ENCODE measurements at places on chromosomes 2 and 18.

DNA sequence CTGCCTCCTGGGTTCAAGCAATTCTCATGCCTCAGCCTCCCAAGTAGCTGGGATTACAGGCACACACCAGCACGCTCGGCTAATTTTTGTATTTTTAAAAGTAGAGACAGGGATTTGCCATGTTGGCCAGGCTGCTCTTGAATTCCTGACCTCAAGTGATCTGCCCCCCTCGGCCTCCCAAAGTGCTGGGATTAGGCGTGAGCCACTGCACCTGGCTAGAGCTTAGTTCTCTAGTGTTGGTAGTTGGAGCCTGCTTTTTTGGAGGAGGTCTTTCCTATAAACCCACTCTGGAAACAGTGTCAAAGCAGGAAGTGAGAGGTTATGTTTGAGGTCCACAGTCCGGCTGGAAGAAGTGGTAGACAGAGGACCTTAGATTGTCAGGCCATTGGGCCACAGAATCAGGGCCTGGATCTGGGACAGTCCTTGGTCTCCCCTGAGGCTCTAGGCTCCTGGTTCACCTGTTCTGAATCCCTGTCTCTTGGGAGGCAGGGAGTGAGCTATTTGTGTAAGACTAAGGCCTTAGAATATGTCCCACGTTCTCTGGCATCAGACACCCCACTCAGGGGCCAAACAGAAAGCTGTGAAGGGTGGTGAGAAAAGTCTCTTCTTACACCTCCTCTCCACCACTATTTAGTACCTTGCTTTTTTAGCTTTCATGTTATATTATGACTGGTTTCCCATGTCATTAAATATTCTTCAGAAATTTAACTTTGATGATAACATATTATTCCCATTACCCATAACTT, 34.5 kb downstream of the PCBP1 start:
- no peak for DNase-seq

DNA sequence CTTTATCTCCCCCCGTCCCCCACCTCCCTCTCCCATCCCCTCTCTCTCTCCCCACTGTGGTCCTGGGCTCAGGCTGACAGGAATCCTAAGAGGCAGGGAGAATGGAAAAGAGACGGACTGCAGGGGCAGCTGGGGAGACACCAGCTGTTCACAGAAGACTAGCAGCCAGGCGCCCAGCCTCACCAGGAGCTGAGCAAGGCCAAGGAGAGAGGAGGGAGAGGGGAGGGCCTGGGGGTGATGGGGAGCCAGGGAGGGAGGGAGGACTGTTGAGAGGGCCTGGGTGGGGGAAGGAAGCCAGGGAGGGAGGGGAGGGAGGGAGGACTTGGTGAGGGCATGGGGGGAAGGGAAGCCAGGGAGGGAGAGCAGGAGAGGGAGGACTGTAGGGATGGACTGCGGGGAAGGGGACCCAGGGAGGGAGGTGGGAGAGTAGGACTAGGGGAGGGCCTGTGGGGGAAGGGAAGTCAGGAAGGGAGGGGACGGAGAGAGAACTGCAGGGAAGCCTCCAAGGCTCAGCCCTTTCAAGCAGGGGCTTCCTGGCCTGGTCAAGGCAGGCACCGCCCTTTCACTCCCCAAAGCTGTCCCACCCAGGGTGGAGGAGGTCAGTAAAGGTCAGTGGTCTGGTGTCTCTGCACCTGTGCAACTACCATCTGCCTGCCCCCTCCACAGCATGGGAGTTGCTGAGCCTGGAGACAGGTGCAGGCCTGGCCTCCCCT, 517.7 kb upstream of the MYT1L start:
- no peak for DNase-seq

DNA sequence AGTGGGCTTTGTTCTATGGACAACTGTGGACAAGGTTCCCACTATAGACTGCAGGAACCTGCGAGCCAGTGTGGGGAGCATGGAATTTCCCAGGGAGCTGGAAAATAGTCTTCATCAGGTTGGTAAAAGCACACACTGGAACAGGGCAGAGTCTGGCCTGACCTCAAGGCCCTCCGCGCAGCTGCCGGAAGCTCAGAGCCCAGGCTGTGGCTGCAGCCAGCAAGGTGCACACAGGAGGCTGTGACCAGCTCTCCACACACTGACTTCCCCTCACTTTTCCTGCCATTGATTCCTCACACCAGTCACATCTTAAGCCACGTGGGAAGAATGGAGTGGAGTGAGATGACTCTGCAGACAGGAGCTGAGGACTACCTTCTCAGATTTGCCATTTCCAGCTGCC, 19.1 kb downstream of the MAL start:
- no peak for DNase-seq

GRCh38 chr2:149020432-149020851, 18.1 kb upstream of the LYPD6B start:
- no peak for DNase-seq

DNA sequence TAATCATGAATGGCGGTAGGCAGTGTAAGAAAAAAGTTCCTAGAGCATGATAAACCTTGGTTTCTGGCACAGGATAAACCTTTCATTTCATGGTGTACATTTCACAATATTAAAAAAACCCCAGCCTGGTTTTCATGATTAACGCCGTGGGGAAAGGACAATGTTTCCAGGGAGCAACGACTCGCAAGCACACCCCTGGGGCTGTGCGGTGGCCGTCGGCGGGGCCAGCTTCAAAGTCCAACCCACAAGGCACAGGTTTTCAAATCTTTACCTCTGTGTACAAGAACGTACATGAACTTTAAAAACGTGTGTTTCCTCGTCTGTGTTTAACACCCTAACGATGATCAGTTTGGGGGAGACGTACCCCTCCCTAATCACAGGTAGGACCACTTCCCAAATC, 118.1 kb downstream of the NOL10 start:
- DNase-seq, result no peak

Data from coronary artery (tissue), 2 donors.